ENCODE measurements at places on chromosomes 13 and 19.

- DNase-seq = no peak
Observed at GRCh38 chr19:57105976-57106721, 13.6 kb upstream of the USP29 start.

GRCh38 chr13:103926118-103926517, 859.9 kb upstream of the SLC10A2 start:
- no peak for DNase-seq

DNA sequence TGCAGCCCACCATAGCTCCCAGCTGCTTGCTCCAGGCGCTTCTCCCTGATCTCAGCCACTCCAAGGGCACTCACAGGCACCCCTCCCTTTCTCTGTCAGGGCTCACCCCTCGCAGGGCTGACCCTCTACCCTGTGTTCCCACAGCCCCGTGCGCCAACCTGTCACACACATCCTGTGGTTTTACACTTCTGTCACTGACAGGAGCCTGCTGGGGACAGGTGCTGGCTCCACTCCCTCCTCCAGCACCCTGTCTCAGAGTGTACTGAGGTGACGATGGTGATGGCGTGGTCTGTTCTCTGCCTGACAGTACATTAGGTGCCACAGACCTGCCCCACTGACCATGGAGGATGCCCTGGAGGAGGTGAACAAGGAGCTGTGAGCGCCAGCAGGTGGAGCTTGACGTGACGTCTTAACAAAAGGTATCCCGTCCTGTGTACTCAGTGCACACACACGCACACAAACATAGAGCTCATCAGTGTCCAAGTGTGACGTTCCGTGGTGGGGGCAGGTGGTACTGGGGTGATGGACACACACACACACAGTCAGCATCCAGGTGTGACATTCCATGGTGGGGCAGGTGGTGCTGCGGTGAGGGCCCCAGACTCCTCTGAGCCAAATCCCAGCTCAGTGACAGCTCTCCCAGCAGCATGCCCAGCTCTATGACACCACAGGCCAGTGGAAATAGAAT, 20.9 kb downstream of the C19orf44 start:
- DNase-seq = no peak

GRCh38 chr13:81929988-81930387, 1589.1 kb upstream of the SPRY2 start:
- no peak for DNase-seq

GRCh38 chr13:113483081-113483480, 7.4 kb downstream of the DCUN1D2 start:
- DNase-seq = no peak

DNA sequence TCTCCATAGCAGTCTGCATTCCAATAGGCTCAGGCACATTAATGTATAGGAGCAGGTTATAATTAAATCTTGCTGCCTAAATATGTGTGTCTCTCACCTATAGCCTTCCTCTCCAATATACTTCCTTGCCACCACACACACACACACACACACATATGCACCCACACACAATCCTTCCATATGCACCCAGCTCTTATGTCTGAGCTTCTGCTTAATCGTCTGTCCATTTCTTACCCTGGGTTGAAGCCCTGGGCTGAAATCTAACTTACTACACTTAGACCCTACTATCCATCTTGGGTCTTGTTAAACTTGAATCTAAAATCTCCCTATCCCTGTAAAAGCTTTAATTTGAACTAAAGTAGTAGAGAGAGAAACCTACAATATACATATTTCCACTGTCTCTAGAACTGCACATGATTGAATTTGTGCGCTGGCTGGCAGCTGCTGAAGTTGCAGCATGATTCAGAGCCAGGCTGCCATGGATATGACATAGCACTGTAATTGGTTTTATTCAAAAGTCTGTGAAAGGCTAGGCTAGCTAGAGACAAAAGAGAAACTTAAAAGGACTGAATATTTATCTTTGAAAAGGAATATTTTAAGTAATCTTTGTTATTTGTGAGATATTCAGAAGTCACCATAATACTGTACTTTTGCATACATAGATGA, 25.7 kb upstream of the FREM2 start:
- no peak for DNase-seq

- DNase-seq = peak; percentile 79
Observed at GRCh38 chr19:20423381-20424197, 142.0 kb downstream of the ZNF737 start.

- DNase-seq = peak; percentile 80
Observed at GRCh38 chr19:49338691-49339300, 3.6 kb downstream of the CD37 start.

DNA sequence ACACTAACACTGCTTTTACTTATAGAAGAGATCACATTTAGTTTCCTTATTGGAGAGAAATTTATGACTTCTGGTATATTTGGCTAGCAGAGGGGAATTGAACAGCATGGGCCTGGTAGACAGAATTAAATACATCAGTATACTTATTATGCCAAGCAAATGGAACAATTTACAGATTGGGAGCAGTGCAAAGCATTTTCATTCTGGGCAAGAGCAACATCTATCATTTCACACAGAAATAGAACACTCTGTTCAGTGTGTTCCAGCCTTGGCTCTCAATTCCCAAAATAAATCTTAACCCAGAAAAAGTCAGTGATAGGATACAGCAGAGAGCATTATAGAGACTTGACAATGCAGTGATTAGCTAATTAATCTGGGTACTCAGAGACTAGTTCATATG, 604.0 kb upstream of the SLITRK6 start:
- DNase-seq = no peak

DNA sequence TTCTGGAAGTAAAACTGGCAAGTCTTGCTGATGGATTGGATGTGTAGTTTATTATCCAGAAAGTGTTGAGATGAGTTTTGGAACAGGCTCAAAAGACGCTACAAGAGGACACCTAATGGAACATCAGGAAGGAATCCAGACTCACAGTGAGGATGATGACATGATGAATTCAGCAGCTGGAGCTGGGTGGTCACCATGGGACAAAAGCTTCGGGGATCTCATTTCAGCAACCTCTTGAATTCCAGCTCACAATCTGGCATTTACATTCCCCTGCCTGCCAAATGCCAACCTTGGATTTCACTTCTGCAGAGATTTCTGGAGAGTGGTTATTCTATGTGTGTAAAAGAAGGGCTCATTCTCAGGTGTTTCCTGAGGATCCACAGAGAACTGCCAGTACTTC, 288.0 kb upstream of the TMTC4 start:
- DNase-seq = no peak

DNA sequence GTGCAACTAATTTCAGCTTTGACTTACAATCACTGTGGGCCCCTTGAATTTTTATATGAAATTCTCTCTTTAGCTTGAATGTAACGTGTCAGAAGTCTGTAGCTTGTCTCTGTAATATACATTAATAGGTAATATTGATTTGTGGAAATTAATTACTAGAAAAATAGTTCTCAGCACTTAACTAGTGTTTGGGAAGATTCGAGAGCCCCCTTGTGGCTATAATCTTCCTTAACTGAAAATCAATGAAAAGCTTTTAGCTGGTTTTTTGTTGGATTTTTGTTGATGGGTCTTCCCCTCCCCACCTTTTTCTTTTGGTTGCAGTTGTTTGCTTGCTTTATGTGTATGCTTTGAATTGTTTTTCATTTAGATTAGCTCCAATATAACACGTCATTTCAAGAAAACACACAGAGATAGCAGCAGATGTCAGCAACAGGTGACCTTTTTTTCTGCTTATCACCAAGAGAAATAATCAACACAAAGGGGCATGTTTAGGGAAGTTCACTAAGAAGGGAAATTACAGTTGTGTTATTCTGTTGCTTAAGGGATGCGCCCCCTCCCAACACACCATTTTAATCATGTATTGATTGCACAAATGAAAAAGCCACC, 176.8 kb downstream of the OXGR1 start:
- DNase-seq = no peak

- DNase-seq = peak; percentile 85
Observed at GRCh38 chr19:40614622-40615411, 13.6 kb downstream of the LTBP4 start.

GRCh38 chr13:36999054-36999714, at the start of gene ALG5:
Gene ALG5 (minus strand): TSS chr13:36999340. CDS start chr13:36999300, 40 bp downstream.
- DNase-seq = peak; percentile 93

- DNase-seq = no peak
Observed at GRCh38 chr19:46821512-46822409, 28.9 kb downstream of the AP2S1 start.

GRCh38 chr19:51470966-51471365, 7.4 kb upstream of the CEACAM18 start:
- DNase-seq = no peak

DNA sequence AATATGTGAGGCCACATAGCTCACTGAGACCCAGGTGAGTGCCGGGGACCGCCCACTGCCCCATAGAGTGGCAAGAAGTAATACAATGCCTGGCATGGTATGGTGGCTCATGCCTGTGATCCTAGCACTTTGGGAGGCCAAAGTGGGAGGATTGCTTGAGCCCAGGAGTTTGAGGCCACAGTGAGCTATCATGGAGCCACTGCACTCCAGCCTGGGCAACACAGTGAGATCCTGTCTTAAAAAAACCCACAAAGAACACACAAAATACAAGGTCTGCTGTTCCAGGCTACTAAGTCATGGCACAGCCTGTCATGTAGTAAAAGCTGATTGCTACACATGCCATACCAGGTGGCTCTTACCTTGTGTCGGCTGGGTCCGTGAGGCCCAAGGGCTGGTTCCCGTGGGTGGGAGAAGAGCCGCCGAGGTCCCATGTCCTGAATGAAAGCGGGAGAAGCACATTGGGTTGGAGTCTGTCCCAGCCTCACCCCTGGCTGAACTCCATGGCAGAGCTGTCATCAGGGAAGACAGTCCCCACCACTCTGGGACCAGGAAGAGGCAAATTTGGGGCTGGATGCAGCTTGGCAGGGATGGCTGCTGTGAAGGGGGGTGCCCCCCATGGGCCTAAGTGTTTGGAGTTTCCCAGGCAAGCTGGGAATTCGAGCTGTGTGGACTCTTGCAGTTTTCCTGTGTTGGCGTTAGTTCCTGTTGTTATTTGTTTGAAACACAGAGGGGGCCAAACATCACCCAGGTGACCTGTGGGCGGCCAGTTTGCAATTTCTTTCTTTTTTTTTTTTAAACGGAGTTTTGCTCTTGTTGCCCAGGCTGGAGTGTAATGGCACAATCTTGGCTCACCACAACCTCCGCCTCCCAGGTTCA, 3.2 kb upstream of the FDX2 start:
- no peak for DNase-seq

DNA sequence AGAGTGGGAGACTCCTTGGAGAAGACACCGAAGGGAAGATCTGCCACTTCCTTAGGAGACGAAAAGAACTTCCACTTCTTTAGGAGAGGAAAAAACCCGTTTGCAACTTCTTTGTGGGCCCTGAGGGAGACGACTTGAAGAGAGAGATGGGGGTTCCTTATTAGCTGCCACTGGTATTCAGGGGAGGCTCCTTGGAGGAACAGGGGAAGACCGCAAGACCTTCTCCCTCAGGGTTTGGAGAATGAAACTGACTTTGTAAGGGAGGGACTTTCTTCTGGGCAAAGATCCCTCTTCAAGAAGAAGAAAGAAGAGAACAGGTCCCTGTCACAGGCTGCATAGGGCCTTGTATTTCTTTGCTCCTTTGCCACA, 416 bp downstream of the BCKDHA start:
- DNase-seq = no peak

GRCh38 chr13:21882766-21883165, 211.9 kb downstream of the FGF9 start:
- DNase-seq = no peak

DNA sequence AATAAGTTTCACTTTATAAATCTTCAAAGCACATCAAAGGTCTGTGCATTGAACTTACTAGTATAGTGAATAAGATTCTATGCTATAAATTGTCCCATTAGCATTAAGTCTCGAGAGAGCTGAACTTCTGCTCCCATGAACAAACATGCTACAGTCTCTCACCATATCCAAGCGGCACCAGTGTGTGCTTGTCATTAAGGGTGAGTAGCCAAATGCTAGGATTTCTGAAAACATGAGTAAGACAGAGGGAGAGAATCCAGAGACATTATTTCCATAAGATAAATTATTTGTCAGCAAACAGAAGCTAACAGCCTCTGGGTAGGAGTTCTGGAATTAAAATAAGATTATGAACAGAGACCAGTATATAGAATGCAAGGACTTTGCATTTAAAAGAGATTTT, 2882.5 kb downstream of the PCDH9 start:
- DNase-seq = no peak

DNA sequence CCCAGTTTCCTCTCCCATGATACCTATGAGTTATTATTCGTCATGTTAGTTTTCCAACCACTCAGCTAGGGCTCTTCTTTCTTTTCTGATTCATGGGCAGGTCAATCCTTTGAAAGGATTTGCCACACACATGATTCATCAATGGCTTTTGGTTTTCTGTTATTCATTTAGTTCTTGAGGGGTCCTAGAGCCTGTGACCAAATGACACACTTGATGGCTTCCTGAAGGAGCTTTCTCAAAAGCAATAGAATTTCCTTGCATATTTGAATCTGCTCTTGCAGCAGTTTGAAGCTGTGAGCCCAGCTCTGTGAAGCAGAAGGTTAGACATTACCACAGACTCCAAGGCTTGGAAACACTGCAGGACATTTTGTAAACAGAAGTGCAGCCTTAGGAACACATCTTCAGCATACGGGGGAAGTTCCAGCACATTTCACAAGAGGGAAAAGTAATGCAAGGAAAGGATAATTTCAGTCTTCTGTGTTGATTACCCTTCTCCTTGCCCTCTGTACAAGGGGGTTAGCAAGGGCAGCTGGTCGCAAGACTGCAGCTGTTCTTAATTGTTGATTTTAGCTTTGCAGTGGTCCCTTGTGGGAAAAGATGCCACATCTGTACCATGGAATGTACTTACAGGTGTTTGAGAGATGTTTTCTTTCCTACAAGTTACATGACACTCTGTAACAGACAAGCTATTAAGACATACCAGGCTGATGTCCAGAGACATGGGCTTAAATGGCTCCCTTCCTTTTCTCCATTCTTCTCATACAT, 338.6 kb downstream of the KCNRG start:
- DNase-seq = no peak

DNA sequence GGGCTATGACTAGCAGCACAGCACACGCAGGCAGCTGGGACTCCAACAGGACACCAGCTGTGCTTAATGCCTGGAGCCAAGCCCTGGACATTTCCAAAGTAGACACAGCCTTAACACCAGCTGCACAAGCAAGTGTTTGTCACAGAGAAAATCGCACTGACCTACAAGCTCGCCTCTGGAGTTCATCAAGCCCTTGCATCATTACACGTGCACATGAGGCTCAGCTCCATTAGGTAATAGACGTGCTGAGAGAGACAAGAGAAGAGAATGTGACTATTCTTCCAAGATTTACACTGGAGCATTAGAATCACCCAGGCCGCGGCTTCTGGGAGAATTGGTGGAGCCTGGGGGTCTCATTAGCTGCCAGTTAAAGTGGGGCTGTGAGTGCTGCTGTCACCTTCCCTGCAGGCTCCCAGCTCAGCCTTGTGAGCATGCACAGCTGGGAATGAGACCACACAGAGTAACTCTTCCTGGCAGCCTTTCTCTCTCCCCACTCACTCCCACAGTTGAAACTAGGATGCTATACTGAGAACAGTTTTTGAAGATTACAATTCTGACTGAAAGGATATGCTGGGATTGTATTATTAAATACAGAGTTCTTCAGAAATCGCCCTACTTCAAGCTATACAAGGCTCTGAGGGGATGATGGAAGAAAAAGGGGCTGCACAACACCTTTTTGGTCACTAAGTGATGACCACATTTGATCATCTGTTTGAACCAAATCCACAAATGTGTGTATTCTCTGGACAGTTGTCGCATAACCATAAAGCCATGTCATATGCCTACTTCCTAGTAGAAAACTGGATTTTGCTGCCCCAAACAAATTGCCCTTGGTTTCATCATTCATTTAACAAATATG, 10.5 kb downstream of the STOML3 start:
- DNase-seq = peak; percentile 64

GRCh38 chr19:39890755-39891551, 43.5 kb downstream of the FCGBP start:
- DNase-seq = no peak

- DNase-seq = no peak
Observed at GRCh38 chr13:111895896-111896821, 170.8 kb upstream of the SOX1 start.
